Calu3 (cell line): ENCODE measurements at places on chromosomes 6 and 20. TPM values are rescaled to one million over a fixed set of nuclear protein-coding genes. Genes with fewer than 3 reads are reported as not detected.

Gene EDN1
- total RNA-seq: 24.7 and 40.6 TPM in 2 replicates

Gene KCNK15
- 1.5 and 4.8 TPM in 2 replicates for total RNA-seq

Gene DSP
- 46.4 and 57.7 TPM in 2 replicates for total RNA-seq

Gene OPRM1
- not detected in 2 replicates for total RNA-seq

Gene CDS2
- total RNA-seq: 21.5 and 25.7 TPM in 2 replicates

Gene DOK5
- 0.17 and 2.0 TPM in 2 replicates for total RNA-seq

Gene IMPG1
- not detected in 2 replicates for total RNA-seq

Gene TRIM31
- total RNA-seq: 161 and 181 TPM in 2 replicates

Gene ASIP
- total RNA-seq: not detected in 2 replicates

Gene CST7
- not detected in 2 replicates for total RNA-seq

Gene HLA-DRA
- total RNA-seq: 173 and 283 TPM in 2 replicates

Gene HLA-DMA
- 98.0 and 104 TPM in 2 replicates for total RNA-seq

Gene GPX5
- total RNA-seq: not detected in 2 replicates

Gene NRSN1
- 0.14 TPM in 1 of 2 replicates, not detected in the other for total RNA-seq

Gene CDH4
- total RNA-seq: not detected in 2 replicates

Gene PRSS16
- 29.4 and 31.3 TPM in 2 replicates for total RNA-seq

Gene FABP7
- not detected in 2 replicates for total RNA-seq

Gene CDSN
- total RNA-seq: 0.35 and 0.42 TPM in 2 replicates

Gene SIRPD
- not detected in 2 replicates for total RNA-seq

Gene IRF4
- total RNA-seq: not detected in 2 replicates

Gene PI3
- 52.0 and 52.1 TPM in 2 replicates for total RNA-seq

Gene PPP1R16B
- 0.10 TPM in 1 of 2 replicates, not detected in the other for total RNA-seq

Gene LTA
- not detected in 2 replicates for total RNA-seq

Gene ENPP1
- total RNA-seq: 7.6 and 7.7 TPM in 2 replicates

Gene CYP24A1
- 393 and 665 TPM in 2 replicates for total RNA-seq

Gene HLA-DOA
- 1.7 and 4.1 TPM in 2 replicates for total RNA-seq

Gene ZNF512B
- total RNA-seq: 58.1 and 62.8 TPM in 2 replicates

Gene ZKSCAN8
- 23.2 and 27.5 TPM in 2 replicates for total RNA-seq

Gene HTR1E
- total RNA-seq: not detected in 2 replicates

Gene SYTL3
- 14.2 and 15.0 TPM in 2 replicates for total RNA-seq

Gene DDRGK1
- 30.9 and 36.3 TPM in 2 replicates for total RNA-seq

Gene TINAG
- 12.6 and 17.4 TPM in 2 replicates for total RNA-seq
